ELR (cell line): ENCODE measurements at places on chromosomes 16 and 17.

- peak; percentile 73 for DNase-seq
Measured at GRCh38 chr17:47789611-47790561, 31.7 kb downstream of the OSBPL7 start.

- DNase-seq, result peak; percentile 64
Measured at GRCh38 chr17:69954241-69954925, 120.6 kb upstream of the KCNJ16 start.

- peak; percentile 73 for DNase-seq
Measured at GRCh38 chr17:36544044-36544306, 744 bp upstream of the GGNBP2 start.

DNA sequence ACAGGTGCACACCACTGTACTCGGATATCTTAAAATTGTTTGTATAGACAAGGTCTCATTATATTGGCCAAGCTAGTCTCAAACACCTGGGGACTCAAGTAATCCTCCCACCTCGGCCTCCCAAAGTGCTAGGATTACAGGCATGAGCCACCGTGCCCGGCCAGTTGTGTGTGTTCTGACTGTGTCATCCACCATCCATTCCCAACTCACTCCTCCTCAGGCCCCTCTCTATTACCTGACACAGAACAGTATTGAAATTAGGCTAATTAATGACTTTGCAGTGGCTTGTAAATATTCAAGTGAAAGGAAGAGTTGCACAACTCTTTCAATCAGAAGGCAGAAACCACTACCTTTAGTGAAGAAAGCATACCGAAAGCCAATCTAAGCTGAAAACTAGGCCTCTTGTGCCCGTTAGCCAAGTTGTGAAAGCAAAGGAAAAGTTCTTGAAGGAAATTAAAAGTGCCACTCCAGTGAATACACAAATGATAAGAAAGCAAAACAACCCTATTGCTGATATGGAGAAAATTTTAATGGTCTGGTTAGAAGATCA lies 28.7 kb downstream of the GOSR1 start:
- DNase-seq, result no peak

GRCh38 chr17:40091691-40092397 lies 8.5 kb downstream of the NR1D1 start:
- DNase-seq, result no peak

- DNase-seq, result peak; percentile 82
Measured at GRCh38 chr17:7045492-7046126, 1.7 kb upstream of the SLC16A11 start.

- DNase-seq, result no peak
Measured at GRCh38 chr17:57269598-57270255, 13.4 kb downstream of the MSI2 start.
